Hematopoietic multipotent progenitor cell treated with erythropoietin and hydrocortisone succinate and interleukin-3 and kit ligand, for 17 days (in vitro differentiated cells): ENCODE measurements at places on chromosomes 1 and 21.

- no peak for DNase-seq
Observed at GRCh38 chr1:71562298-71562697, 481.5 kb upstream of the ZRANB2 start.

- no peak for DNase-seq
Observed at GRCh38 chr1:32345289-32345827, 9.3 kb upstream of the MARCKSL1 start.

DNA sequence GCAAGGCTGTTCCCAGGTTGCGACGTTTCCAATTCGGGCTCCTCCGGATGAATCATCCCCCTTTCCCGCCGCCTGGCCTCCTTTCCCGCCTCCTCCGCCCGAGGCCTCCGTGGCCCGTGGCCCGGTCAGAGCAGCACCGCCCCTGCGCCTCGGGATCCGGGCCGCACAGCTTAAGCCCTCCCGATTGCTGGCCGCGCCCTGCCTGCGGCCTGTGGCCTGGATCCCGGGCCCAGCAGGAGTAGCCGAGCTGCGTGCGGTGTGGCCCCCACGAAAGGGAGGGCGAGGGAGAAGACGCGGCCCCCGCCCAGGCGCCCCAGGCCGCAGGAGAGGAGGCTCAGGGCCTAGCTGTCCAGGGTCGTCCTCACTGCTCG lies 1.0 kb downstream of the TMEM200B start:
- DNase-seq, result no peak

DNA sequence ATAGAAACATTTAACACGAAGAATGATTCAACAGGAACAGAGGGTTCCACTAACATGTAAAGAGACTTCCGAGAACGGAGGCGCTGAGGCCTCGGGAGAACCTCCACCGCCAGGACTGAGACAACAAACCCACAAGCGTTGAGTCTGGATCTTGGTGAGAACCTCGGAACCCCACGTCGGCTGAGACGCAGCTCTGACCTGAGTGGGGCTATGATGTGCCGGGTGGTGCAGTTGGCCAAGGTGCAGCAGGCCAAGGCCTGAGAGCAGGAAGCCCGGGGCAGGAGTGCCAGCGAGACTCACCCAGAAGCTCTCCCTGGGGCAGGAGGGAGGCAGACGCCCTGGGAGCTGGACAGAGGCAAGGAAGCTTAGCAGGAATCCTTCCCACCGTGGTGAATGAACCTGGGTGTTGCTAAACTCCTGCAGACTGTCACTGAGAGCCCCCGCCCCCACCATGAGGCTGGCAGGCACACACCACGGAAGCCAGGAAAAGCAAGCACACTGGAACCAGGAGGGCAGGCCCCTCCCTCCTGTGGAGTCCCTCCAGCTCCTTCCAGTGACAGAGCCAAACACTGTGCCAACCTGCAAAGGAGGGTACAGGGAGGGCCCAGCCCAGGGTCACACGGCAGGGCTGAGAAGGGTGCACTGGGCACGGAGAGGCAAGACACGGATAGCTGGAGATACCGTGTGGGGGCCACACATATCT lies 34.8 kb downstream of the WDR4 start:
- no peak for DNase-seq

DNA sequence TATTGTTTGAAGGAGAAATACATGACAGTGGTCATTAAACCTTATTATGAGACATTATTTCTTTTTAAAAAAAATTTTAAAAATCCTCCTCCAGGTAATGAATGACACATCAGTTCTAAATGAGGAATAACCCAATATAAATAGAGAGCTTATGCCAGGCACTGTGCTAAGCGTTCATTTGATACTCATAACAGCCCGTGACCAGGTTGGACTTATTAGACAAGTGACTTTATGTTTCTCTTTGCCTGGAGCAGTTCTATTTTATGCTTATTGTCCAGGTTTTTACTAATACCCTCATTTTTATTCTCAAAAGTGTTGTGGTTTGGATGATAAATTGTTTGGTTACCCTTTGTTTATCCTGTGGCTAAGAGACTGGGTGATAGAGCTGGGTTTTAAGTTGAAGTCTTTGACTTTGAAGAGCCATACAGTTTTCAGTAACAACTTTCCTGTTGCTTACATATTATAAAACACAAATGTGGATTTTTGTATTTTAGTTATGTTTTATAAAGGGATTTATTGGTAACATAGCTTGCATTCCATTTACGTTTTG lies 84.2 kb downstream of the RABGAP1L start:
- no peak for DNase-seq

- peak; percentile 20 for DNase-seq
Observed at GRCh38 chr1:116817582-116818064, 63.4 kb downstream of the CD2 start.

DNA sequence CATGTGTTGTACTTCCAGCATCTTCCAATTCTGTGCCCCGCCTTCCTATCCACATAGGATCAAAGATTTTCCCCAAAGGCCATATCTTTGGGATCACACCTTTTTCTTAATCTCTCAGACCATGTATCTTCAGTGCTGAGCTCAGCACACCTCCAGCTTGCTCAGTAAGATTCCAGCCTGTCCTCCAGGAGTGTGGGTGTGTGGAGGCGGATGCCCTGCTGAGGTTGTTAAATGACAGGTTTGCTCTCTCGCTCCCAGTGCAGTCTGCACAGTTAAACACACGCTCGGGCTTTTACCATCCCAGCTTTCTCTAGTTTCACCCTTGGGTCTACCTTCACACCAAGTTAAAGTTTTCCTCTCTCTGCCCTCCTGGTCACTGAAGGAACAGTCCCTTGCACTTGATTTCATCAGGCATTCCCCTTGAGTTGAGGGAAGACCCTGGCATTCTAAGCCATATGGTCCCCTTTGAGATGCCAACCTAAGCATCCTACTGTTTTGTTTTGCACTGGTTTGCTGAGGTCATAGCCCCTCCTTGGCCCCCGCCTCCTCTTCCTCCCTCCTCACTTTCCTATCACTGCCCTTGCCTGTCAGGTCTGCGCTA lies 13.7 kb downstream of the MYOG start:
- DNase-seq, result no peak

DNA sequence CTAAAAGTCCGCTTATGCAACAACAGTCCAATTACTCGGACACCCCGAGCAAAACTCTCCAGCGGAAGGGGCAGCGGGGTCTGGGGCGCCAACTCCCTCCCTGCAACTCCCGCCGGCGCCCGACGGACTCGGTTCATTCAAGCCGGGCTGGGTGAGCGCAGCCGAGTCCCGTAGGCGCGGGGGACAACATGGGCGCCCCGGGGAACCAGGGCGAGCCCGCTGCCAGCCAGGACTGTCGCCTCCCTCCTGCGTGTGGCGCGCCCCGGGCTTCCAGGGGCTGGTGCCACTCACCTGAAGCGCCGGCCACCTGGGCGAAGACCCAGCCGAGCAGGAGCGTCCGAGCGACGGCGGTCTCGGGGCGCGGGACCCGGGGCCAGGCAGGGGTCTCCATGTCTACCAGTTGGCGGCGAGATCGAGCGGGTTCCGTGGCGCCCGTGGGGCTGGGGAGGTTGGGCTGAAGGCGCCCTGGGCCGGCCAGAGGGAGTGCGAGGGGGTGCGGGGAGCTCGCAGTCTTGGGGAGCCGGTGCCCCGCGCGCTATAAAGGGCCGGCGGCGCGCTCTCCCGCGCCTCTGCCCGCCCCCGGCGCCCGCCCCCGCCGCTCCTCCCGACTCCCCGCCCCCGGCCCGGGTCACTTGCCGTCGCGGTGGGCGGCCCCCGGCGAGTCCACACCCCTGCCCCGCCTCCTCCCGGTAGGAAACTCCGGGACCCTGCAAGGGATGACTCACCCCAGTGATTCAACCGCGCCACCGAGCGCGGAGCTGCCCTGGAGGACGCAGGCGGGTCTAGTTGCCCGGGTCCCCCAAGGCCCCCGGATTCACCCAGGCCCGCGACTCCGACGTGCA lies at the start of gene F3:
TSS of gene F3 (minus strand) at position 514 of the 842 bp plus-strand sequence. CDS start at position 391, 123 bp downstream.
- DNase-seq, result no peak

- no peak for DNase-seq
Observed at GRCh38 chr1:77473690-77474089, 191.9 kb downstream of the AK5 start.

- DNase-seq, result no peak
Observed at GRCh38 chr21:43766734-43767497, 9.2 kb downstream of the CSTB start.

- DNase-seq, result peak; percentile 32
Observed at GRCh38 chr1:231315887-231316286, 21.8 kb downstream of the EXOC8 start.

- DNase-seq, result no peak
Observed at GRCh38 chr1:237638555-237638954, 252.2 kb downstream of the ZP4 start.

GRCh38 chr1:37840711-37841110 lies 18.7 kb downstream of the MTF1 start:
- no peak for DNase-seq

DNA sequence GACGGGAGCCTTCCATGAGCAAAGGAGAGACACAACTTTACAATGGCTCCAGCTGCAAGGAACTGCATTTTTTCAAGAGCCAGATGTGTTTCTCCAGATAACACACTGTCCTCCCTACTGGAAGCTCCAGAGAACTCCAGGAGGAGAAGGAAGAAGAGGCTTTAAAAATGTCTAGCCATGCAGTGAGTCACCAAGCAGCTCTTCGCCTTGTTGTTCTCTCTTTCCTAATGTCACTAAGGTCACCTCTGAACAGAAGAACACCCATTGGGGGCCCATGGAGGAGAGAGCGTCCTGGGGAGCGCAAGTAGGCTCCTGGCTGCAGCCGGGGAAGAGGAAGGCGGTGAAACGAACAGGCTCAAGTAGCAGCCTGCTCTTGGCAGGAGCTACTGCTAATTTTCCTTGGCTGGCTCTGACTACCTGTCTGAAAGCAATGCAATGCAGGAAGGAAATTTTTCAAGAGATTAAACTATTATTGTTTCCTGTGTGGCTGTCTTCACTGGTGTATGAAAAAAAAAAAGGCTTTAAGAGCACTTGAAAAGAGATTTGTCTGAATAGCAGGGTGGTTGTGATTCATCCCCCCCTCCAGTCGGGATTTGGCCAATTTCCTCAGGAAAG lies 321.9 kb downstream of the SETD4 start:
- no peak for DNase-seq

- no peak for DNase-seq
Observed at GRCh38 chr1:90809996-90810395, 92.9 kb upstream of the BARHL2 start.

DNA sequence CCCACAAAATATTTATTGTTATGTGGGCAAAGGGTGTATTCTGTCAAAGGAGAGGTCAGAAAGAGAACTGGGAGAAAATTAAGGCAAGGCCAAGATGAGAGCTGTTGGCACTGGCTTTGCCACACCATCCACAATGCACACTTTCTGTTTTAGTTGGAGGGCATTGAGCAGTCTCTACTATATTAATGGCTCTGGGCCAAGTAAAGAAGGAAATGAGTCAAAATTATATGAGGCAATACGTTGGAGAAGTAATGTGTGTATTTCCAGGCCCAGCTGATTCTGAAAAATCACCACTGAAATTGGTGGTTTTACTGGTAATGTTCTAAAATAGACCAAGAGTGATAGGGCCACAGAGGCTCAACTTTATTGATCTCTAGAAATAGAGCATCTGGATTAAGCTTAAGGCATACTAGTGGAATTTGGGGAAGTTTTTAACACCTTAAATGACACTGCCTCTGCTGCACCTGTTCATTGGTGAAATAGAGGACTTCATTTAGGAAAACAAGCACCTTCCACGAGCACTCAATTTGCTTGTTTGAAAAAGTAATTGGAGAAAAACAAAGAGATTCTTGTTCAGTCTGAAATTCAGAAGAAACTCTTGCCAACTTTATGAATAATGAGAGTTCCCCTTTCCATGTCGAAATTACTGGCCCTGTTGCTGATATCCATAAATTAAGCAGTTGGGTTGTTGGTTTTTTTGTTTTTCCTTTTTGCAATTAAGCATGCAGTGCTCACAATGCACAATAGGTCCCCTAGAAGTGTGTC lies 424.9 kb downstream of the ADGRL2 start:
- DNase-seq, result no peak

DNA sequence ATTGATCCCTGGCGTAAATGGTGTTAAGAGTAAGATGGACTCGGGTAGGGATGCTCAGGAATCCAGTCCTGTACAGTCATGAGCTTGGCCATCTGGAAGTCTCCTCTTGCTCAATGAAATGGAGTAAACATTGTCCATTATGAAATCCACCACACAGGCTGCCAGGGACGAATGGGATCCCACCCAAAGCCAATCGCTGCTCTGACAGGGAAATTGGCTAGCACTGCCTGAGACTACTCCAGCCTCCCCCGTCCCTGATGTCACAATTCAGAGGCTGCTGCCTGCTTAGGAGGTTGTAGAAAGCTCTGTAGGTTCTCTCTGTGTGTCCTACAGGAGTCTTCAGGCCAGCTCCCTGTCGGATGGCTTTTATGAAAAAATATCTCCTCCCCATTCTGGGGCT lies at the start of gene HSD11B1:
TSS of gene HSD11B1 (plus strand) at position 263 of the 400 bp plus-strand sequence. CDS start at position 360, 97 bp downstream.
- DNase-seq, result no peak

DNA sequence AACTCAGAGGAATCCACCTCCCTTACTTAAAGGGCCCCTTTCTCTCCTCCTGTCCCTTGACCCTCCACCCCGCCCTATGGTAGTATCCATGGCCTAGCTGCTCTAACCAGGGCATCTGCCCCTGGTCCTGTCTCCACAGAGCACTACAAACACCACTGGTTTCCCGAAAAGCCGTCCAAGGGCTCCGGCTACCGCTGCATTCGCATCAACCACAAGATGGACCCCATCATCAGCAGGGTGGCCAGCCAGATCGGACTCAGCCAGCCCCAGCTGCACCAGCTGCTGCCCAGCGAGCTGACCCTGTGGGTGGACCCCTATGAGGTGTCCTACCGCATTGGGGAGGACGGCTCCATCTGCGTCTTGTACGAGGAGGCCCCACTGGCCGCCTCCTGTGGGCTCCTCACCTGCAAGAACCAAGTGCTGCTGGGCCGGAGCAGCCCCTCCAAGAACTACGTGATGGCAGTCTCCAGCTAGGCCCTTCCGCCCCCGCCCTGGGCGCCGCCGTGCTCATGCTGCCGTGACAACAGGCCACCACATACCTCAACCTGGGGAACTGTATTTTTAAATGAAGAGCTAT lies 1.7 kb downstream of the BTG2 start:
- no peak for DNase-seq

GRCh38 chr1:88791192-88791591 lies 100.2 kb downstream of the GTF2B start:
- DNase-seq, result no peak

- DNase-seq, result no peak
Observed at GRCh38 chr1:81998165-81998564, 197.4 kb downstream of the ADGRL2 start.

DNA sequence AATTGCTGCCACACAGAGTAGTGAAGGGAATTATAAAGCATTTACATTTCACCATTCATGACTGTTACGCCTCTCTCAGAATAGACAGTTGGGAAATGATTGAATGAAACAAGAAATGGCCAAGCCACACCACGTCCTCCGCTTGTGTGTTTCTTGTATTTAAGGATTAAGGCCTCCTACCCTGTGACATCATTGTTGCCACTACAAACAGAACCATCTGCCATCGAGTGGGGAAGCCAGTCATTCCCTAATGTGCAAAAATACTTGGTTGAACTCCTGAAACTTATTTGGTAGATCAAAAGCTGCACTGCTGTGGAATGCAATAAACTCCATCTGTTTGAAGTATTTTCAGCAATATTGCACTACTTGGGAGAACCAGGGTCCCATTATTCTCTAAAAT lies 99.0 kb upstream of the C1orf105 start:
- no peak for DNase-seq
